ENCODE measurements at places on chromosomes 12 and 14.

DNA sequence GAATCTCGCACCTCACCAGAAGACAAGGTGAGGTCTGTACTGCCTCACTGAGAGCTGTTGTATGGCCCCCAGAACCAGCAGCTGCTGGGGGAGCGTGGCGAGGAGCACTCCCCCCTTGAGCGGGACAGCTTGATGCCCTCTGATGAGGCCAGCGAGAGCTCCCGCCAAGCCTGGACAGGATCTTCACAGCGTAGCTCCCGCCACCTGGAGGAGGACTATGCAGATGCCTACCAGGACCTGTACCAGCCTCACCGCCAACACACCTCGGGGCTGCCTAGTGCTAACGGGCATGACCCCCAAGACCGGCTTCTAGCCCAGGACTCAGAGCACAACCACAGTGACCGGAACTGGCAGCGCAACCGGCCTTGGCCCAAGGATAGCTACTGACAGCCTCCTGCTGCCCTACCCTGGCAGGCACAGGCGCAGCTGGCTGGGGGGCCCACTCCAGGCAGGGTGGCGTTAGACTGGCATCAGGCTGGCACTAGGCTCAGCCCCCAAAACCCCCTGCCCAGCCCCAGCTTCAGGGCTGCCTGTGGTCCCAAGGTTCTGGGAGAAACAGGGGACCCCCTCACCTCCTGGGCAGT, 9.3 kb downstream of the CACNB3 start:
- DNase-seq = no peak

- DNase-seq = no peak
Observed at GRCh38 chr12:115259968-115260747, 576.2 kb upstream of the TBX3 start.

GRCh38 chr14:93748208-93749075, 39.8 kb downstream of the PRIMA1 start:
- no peak for DNase-seq

- DNase-seq = no peak
Observed at GRCh38 chr12:42565633-42566032, 23.9 kb downstream of the PRICKLE1 start.

GRCh38 chr12:130179621-130180020, 17.4 kb downstream of the FZD10 start:
- DNase-seq = no peak

GRCh38 chr12:94099632-94100031, 48.7 kb upstream of the PLXNC1 start:
- no peak for DNase-seq

- no peak for DNase-seq
Observed at GRCh38 chr12:93130366-93131054, 201.4 kb upstream of the EEA1 start.

DNA sequence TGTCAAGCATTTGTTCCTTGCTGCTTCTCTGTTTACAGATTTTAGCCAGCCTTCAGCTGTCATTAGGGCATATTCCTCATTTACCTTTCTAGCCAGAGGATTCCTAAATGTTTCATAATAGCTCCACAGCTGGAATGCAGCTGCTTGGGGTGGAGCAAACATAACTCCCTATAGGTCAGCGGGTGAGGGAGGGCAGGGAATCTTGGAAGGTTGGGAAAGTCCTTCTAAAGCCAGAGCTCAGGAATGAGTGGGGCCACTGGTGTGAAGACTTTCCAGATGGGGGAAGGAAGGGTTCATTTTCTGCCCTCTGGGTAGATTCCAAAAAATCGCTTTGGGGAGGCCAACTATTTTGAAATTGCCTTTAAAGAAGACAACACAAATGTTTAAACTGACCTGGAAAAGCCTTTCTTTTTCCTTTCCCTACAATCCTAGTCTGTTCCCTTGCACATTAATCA, 16.3 kb upstream of the IRF2BPL start:
- no peak for DNase-seq

DNA sequence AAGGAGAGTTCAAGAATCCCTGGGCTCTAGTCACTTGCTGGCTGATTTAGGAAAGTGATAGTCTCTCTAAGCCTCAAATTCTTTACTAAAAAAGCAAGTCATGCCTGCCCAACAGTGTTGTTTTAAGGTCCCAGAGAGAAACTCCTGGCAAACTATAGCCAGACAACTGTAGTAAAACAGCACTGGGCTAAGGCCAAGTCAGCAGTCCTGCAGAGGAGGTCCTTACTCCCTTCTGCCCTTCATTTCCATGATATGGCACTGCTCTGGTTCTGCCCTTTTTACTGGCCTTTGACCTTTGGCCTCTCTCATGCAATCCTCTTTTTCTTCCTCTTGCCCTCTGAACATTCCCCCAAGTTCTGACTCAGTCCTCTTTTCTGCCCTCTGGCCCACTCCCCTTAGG, 74.9 kb downstream of the VWF start:
- DNase-seq = no peak

- DNase-seq = no peak
Observed at GRCh38 chr14:73663548-73664212, 18.9 kb downstream of the DNAL1 start.

DNA sequence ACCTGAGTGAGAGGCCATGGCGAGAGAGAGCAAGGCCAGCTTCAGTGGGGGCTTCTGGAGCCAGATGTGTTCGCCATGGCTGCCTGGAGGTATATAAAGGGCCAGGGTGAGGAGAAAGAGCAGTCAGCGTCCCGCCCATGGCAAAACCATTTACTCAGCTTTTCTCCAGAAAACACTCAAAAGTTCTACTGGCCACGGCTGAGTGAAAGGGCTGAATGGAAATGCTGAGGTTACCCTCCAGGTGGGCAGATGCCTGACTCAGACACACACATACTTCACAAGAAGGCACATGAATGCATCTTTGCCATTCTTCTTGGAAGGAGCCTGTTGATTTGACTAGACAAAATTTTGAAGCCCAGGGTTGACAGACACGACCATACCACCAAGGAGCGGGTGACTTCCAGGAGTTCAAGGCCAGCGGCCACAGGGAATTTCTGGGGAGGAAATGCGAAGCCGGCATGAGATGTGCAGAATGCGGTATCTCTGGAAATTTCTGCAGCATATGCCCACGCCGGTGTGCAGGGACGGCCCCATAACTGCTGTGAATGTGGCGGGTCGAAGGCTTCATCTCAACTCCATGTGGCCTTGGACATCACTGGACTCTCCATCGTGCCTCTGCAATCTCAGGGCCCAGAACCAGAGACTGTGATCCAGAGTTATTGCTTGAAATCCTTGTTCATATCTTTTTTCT, at the start of gene IL31:
IL31 (minus strand) TSS at position 67 of the 691 bp plus-strand sequence; CDS start at position 18, 49 bp downstream.
- no peak for DNase-seq

- no peak for DNase-seq
Observed at GRCh38 chr12:18302809-18303430, 41.6 kb downstream of the PIK3C2G start.

DNA sequence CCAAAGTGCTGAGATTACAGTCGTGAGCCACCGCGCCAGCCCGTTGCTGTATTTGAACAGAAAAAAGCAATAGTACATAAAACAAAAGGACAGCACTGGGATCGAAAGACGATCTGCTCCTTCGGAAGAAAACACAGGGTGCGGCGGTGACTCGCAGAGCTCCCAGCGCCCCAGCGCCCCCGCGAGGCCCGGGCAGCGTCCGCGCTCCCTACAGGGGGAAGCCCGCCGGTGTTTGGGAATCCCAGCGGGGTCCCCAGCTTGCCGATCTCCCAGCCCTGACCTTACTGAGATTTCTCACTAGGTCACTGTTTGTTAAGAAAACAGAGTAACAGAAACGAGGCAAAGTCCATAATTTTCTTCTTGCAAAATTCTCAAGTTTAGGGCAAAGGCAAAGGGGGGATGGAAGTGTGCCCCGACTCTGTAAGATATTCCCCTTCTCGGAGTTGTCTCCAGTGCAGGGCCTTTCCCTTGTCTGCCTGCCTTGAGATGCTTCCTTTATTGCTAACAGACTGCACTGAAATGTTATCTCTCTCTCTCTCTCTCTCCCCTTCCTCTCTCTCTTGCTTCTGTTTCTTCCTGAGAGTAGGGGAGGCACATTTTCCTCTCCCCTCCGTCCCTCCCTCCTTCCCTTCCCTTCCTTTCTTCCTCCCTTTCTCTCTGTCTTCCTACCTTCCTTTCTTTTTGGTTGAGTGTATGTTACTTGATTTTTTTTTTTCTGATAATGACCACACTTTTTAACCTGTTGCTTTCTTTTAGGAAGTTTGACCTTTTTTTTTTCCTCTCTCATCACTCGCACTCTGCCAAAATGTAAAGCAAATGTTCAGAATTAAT, 91.9 kb downstream of the TMEM30B start:
- DNase-seq = peak; percentile 43

- DNase-seq = peak; percentile 74
Observed at GRCh38 chr14:64510825-64511671, 6.5 kb downstream of the ZBTB1 start.

GRCh38 chr12:39764944-39765560, 145.4 kb upstream of the ABCD2 start:
- no peak for DNase-seq

DNA sequence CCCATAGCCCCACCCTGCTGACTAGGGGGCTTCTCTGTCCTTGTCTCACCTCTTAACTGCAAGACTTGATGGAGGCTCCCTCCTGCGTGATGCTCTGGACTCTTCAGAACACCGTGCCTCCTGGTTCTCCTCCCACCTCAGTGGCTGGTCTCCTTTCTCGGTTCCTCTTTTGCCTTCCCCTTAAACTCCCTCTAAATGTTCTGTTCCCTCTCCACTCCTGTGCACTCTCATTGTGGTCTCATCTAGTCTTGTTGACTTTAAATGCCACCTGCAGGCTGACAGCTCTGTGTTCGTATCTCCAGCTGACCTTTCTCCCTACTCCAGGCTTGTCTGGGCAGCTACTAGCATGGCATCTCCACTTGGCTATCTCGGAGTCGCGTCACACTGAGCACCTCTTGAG, 28.3 kb downstream of the DYNC1H1 start:
- no peak for DNase-seq

GRCh38 chr14:65038966-65039365, 52.3 kb downstream of the FNTB start:
- no peak for DNase-seq

- DNase-seq = no peak
Observed at GRCh38 chr14:36771028-36771640, 109.5 kb downstream of the PAX9 start.

- no peak for DNase-seq
Observed at GRCh38 chr14:34935488-34935887, 47.3 kb upstream of the SRP54 start.

- no peak for DNase-seq
Observed at GRCh38 chr12:6084261-6084968, 40.1 kb downstream of the VWF start.

GRCh38 chr12:6182279-6182898, 17.8 kb upstream of the CD9 start:
- DNase-seq = peak; percentile 56

- no peak for DNase-seq
Observed at GRCh38 chr14:77267937-77268699, 2.9 kb downstream of the NGB start.

GRCh38 chr14:73785336-73785833, 66.2 kb upstream of the PTGR2 start:
- no peak for DNase-seq

DNA sequence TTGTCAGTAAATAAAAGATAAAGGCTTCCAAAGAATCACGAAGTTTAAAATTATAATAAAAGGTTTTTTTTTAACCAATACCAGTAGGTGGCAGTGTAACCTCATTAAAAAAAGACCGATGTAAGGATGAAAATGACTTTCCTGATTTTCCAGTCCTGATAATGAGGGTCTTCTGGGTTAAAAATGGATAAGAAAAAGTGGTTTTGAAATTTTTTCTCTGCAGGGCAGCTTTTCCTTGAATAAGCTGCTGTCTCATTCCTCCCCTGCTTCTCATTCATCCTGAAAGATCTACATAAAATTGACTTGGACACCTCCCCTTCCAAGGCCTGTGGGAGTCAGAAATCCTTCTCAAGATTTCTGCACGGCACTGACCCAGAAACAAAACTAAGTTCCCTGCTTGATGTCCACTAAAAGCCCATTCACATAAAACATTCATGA, 58.9 kb upstream of the FBXO33 start:
- no peak for DNase-seq

- DNase-seq = no peak
Observed at GRCh38 chr14:98612434-98613200, 659.4 kb downstream of the BCL11B start.

DNA sequence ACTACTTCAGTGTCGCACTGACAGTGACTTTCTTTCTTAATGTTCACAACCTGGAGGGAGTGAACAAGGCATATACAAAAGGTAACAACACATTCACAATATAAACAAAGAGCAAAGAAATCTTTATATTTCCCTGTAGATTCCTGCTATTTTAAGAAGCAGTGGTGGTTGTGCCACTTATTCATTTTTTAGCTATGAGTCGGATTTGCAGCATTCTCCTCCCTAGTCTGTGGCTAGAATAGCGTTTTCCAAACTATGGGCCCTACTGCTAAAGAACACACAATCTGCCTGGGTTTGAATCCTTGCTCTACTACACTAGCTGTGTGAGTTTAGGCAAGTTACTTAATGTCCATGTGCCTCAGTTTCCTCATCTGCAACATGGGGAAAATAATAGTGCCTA, 18.6 kb upstream of the MDM1 start:
- no peak for DNase-seq

DNA sequence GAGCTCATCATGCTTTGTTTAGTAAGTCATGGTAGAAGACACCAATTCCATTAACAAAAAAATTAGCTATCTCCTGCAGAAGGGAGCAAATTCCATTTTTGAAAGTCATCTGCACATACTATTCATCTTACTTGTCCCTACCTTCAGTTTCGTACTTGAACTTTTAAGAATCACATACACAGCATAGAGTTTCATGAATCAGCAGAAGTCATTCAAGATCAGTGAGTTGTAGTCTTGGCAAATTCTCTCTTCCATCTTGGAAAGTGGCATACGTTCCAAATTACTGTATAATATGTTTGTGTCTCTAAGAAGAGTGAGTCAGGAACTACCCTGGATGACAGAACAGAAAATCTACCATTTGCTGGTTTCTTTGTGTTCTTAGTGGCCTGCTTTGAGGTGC, 14.1 kb downstream of the VRK1 start:
- no peak for DNase-seq

- DNase-seq = peak; percentile 90
Observed at GRCh38 chr12:106302401-106303201, at the start of gene TCP11L2. TSS of gene TCP11L2 (plus strand) at chr12:106302733. CDS start at chr12:106311076, 8,343 bp downstream.

DNA sequence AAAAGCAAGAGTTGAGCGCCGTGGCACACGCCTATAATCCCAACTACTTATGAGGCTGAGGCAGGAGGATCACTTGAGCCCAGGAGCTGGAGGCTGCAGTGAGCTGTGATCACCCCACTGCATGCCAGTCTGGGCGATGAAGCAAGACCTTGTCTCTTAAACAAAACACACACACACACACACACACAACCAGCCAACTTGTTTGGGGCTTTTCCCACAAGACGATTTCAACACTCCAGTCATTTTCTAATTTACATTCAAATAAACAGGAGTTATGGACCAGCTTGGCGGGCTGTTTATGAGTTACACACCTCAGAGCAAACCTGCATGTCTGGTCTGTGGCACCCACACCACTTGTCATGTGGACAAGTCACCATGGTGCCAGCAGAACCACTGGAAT, 6.7 kb downstream of the GLTP start:
- peak; percentile 85 for DNase-seq

GRCh38 chr14:95452176-95452892, 64.1 kb downstream of the SYNE3 start:
- DNase-seq = no peak
